ENCODE measurements at places on chromosomes 3 and 15.

DNA sequence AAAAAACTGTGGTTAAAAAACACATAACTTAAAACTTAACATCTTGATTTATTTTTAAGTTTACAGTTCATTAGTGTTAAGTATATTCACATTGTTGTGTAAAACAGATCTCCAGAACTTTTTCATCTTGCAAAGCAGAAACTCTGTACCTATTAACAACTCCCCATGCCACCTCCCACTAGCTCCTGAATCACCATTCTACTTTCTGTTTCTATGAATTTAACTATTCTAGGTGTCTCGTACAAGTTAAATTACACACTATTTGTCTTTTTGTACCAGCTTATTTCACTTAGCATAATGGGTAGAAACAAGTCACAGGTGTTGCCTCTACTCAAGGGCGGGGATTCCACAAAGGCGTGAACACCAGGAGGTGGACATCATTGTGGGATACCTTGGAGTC, 43.2 kb downstream of the CRTC3 start:
- no peak for DNase-seq

DNA sequence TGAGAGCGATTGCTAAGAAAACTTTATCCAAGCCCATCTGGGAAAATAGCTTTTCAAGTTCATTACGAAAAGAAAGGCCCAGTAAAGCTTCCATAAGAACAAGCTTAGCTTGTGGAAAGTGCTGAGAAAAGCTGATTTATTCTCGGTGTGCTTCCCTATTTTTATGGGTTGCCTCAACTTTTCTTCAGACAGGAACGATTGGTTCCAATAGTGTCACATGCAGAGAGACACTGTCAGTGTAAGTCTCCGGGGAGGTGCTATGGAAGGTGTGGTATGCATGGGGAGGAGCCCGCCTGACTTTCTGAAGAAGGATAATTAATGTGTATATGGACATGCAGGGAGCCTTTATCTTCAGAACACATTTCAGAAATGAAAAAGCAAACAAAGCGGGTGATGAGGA, 177.2 kb downstream of the SSR3 start:
- no peak for DNase-seq

DNA sequence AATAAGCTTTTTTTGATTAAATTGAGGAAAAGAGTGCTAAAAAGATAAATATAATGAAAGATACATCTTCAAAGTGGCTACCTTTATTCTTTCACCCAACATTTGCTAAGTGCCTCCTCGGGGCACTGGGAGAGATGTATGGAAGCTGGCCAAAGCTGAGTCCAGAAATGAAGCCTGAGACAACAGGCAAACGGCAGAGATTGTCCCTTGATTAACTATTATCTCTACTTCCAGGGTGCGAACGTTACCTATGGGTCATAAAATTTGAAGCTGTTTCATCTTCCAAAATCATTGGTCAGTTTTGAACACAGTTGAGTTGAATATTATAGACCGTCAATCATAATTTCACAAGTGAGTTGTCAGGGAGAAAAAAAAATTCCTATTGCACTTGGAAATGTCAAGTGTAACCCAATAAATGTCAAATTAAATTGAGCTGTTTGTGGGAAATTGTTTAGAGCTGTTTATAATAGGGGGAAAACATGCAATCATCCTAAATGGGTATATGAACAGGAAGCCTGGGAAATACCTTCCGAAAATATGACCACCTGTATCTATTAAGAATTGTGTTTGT, 73.9 kb downstream of the SUCLG2 start:
- no peak for DNase-seq

DNA sequence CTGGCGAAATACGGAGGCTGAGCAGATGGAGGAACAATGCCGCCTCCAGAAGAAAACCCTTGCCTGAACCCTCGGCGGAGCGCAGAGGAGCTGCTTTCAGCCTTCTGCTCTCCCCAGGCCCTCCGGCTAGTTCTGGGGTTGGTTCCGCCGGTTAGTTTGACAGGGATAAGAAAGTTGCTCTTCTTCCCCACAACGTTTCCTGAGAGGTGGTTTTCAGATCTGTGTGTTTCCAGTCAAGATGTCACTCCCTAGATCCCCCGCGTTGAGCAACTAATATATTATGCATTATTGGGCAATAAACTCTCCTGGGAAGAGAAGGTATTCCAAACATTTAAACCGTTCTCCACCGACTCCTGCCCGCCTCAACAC, 551 bp downstream of the NLGN1 start:
- no peak for DNase-seq

DNA sequence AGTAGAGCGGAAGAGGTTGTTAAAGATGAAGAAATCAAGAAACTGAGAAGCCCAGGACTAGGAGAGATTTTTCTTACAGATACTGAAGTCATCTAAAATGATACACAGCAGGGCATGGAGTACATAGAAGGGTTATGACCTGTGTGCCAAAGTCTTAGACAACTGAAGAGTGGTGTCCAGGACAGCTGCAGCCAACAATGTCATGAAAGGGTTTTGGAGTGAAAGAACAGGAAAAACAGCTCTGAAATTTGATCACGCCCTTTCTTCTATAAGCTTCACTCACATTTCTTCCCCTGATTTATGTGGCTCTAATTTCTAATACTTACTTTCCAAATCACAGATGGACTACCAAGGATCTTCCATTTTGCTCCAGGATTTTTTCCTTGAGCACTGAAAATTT, 3.0 kb downstream of the CFAP20DC start:
- no peak for DNase-seq

- DNase-seq, result no peak
These were observed 66.0 kb upstream of the ARL8B start for GRCh38 chr3:5056111-5056391.

- DNase-seq, result peak; percentile 69
These were observed 101.8 kb downstream of the NFKBIZ start for GRCh38 chr3:101950985-101951733.

DNA sequence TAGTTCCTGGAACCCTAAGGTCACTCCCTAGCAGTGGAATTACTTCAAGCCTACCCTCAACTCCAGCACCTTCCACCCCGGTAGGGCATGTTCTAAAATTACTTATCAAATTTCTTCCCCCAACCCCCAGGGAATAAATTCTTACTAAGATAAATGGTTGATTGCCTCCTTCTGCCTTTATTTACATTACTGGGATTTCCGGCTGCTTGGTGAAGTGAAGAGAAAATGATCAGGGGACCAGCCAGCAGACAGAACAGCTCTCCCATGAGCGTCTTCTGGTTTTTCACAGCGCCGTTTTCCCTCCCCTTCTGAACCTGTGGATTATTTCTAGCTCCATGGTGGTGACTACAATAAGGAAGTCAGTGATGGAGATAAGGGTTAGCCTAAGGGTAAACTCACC, 521.5 kb upstream of the PPP2R3A start:
- DNase-seq, result no peak

GRCh38 chr15:65947041-65947440, 77.8 kb downstream of the RAB11A start:
- no peak for DNase-seq

DNA sequence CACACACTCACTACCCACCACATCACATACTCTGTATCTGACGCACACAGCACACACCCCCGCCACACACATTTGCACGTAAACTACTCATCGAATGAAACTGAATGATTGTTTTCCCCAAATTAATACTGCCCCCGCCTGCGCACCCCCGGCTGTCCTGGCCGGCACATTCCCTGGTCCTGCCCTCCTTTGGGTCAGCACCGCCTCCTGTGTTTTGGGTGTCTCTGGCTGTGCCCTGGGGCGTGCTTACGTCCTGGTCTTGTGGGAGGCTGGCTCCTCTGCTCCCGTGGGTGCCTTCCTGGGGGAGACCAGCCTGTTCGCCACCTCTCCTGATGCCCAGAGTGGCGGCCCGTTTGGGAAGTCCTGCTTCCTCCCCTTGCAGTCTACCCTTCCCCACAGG, 30.2 kb downstream of the APBA2 start:
- no peak for DNase-seq

DNA sequence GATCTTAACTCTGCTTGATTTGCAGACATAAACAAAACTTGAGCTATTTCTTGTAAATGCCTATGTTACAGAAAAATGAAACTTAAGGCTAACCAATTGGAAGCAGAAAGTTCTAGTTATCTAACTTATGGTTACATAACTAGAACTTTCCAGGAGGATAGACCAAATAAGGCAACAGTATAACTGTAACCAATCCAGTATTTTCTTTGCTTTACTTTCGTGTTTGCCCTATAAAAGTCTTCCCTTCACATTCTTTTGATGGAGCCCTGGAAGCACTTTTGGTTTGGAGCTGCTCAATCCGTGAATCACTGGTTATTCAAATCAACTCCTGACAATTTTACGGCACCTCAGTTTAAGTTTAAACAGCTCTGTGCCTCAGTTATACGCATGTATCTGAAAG, 164.6 kb downstream of the SUCLG2 start:
- DNase-seq, result peak; percentile 15

- DNase-seq, result peak; percentile 40
These were observed 1.0 kb downstream of the UBE2E1 start for GRCh38 chr3:23806534-23807423.

GRCh38 chr3:71064956-71065763, 518.4 kb downstream of the FOXP1 start:
- peak; percentile 59 for DNase-seq

GRCh38 chr3:138180375-138181029, 5.8 kb upstream of the DBR1 start:
- DNase-seq, result peak; percentile 13

GRCh38 chr3:108352176-108352575, 55.8 kb downstream of the HHLA2 start:
- DNase-seq, result no peak

GRCh38 chr3:148330542-148330941, 367.2 kb upstream of the AGTR1 start:
- no peak for DNase-seq

DNA sequence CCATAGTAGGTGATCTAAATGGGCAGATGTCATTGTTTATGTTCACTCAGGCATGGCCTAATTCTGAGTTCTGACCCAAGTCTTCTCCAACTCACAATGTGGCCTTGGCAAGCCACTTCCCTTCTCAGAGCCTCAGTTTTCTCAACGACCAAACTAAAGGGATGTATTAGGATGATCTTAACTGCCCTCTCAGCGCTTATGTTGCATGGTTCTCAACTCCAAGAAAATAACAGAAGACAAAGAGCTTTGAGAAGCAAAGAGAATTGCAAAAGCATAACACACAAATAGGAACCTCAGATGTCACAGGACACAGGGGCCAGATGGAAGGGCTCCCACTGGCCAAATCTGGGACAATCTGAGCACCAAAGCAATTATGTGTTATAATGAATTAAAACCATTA, 8.6 kb downstream of the RHCG start:
- DNase-seq, result no peak

GRCh38 chr3:5093731-5094130, 28.4 kb upstream of the ARL8B start:
- DNase-seq, result peak; percentile 44

GRCh38 chr3:64190517-64191515, 34.5 kb downstream of the PRICKLE2 start:
- DNase-seq, result peak; percentile 53

DNA sequence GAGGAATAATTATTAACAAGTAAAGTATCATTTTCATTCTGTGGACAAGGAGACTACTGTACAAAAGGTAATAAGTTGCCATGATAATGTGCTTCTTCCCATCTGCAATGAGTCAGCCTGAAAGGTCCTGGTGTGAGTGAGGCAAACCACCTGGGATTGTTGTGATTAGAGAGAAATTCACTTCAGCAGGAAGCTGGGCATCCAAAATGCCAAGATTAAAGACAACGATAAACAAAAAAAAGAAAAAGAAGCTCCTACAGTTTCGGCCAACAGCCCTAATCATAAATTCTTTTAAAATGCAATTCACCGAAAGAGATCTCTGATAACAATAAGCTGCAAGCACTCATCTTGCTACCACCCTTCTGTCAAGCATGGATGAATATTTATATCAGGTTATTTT, 507.8 kb downstream of the TUSC7 start:
- peak; percentile 43 for DNase-seq

DNA sequence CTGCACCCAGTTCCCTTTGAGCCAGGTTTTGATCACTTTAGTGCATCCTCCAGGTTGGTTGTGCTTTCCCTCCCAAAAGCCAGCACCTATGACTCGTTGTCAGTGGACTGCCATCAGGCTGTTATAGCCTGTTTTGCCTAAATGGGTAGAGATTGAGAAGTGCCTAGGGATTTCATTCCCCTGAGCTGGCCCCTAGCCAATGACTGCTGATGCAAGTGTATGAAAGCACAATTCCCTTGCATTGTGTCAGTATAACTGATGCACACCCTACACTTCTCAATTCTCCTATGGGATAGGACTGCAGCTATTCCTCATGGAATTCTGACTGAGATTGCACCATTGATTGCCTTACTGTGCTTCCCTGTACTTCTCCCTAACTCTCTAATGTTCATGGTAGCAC, 102.1 kb upstream of the ARPP21 start:
- no peak for DNase-seq

DNA sequence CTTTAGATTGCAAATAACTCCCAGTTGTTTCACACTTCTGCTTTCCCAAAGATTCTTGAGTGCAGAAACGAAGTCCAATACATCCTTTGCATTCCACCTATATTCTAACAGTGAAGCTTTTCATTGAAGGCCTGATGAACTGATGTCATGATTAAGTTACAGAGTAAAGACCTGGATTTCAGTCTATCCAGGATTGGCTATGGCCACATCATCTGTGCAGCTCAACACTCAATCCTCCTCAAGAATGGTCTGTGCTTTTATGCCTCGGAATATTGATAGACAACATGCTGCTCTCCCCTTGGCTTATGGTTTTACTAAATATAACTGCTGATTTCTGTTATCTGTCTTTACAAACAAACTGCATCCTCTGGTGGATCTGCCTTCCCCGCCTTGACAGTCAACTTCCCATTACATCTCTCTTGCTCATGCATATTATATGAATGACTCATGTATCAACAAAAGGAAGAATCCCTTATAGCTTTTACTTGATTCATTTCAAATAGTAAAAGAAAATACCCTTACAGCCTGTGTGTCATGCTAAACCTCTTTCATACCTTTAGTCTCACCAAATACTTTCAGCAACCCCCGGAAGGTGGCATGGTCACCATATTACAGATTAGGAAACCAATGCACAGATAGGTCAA, 59.5 kb downstream of the SCN11A start:
- peak; percentile 53 for DNase-seq

GRCh38 chr15:78236491-78236890, 2.1 kb upstream of the ACSBG1 start:
- DNase-seq, result no peak

- peak; percentile 20 for DNase-seq
These were observed 206.8 kb downstream of the MAGI1 start for GRCh38 chr3:65831733-65832425.

DNA sequence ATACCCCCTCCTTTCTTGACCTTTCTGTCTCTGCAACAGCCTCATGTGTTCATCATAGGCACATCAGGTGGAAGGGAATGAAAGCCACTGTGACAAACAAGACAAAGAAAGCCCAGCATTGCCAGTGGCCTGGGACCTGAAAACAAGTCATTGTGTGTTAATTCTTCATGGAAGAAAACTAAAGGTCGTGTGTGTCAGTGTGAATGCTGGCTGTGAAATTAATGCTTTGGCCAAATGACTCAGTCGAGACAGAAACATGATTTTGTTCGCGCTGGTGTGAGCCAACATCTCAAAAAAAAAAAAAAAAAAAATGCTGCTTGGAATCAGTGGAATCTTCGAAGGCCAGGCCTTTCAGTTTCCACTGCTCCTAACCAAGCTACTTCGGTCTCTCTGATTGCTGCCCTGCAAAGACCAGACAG, 386.5 kb upstream of the PROK2 start:
- DNase-seq, result no peak

GRCh38 chr3:87236093-87236492, 9.0 kb downstream of the CHMP2B start:
- no peak for DNase-seq

- DNase-seq, result no peak
These were observed 4.0 kb downstream of the HDAC11 start for GRCh38 chr3:13483988-13484695.

Measured in umbilical cord (tissue), 2 donors.